HFFc6 (cell line): ENCODE measurements at places on chromosomes 3 and 15. TPM values are rescaled to one million over a fixed set of nuclear protein-coding genes. Genes with fewer than 3 reads are reported as not detected.

The TRAT1 gene
- not detected in 2 replicates for total RNA-seq

The GOLGA6L7 gene
- not detected in 3 replicates for total RNA-seq

The SGO1 gene
- total RNA-seq, result 4.2 to 11.6 TPM (median 10.8 TPM) in 3 replicates

The GOLGA6B gene
- total RNA-seq, result not detected in 3 replicates

The C3orf62 gene
- total RNA-seq, result 2.6 and 2.8 TPM in 2 replicates

The SERINC4 gene
- total RNA-seq, result not detected in 3 replicates

The TMEM212 gene
- total RNA-seq, result not detected in 2 replicates

The A4GNT gene
- total RNA-seq, result not detected in 3 replicates

The SAMD7 gene
- not detected in 3 replicates for total RNA-seq

The GOLGA8S gene
- total RNA-seq, result 0.08 TPM in 1 of 3 replicates, not detected in the others

The SCG5 gene
- 2.4 to 4.5 TPM (median 3.2 TPM) in 3 replicates for total RNA-seq

The C3orf22 gene
- not detected in 3 replicates for total RNA-seq

The CRYGS gene
- 0.51 to 0.69 TPM (median 0.62 TPM) in 3 replicates for total RNA-seq

The LMOD3 gene
- total RNA-seq, result not detected in 3 replicates

The PP2D1 gene
- not detected in 3 replicates for total RNA-seq

The ZNF148 gene
- 49.8 and 51.4 TPM in 2 replicates for total RNA-seq

The HACD3 gene
- total RNA-seq, result 59.5 to 66.9 TPM (median 63.4 TPM) in 3 replicates

The STAC gene
- total RNA-seq, result not detected in 3 replicates

The RBMS3 gene
- 23.7 to 42.9 TPM (median 23.7 TPM) in 3 replicates for total RNA-seq

The EXD1 gene
- total RNA-seq, result not detected in 2 replicates

The ANKUB1 gene
- total RNA-seq, result not detected in 3 replicates

The AADACL2 gene
- not detected in 3 replicates for total RNA-seq

The SPSB4 gene
- total RNA-seq, result not detected in 3 replicates

The ZNF502 gene
- total RNA-seq, result 0.12 to 0.69 TPM (median 0.33 TPM) in 3 replicates
